ENCODE measurements at places on chromosomes 5 and 9.

DNA sequence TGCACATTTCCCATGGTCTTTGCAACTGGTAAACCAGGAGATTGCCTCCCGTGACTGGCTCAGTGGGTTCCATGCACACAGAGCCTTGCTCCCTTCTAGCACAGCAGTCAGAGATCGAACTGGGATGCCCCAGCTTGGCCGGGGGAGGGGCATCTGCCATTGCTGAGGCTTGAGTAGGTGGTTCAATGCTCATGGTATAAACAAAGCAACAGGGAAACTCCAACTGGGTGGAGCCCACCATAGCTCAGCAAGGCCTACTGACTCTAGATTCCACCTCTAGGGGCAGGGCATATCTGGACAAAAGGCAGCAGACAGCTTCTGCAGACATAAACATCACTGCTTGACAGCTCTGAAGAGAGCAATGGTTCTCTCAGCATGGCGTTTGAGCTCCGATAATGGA, 67.0 kb upstream of the PPP1R2B start:
- DNase-seq: no peak

DNA sequence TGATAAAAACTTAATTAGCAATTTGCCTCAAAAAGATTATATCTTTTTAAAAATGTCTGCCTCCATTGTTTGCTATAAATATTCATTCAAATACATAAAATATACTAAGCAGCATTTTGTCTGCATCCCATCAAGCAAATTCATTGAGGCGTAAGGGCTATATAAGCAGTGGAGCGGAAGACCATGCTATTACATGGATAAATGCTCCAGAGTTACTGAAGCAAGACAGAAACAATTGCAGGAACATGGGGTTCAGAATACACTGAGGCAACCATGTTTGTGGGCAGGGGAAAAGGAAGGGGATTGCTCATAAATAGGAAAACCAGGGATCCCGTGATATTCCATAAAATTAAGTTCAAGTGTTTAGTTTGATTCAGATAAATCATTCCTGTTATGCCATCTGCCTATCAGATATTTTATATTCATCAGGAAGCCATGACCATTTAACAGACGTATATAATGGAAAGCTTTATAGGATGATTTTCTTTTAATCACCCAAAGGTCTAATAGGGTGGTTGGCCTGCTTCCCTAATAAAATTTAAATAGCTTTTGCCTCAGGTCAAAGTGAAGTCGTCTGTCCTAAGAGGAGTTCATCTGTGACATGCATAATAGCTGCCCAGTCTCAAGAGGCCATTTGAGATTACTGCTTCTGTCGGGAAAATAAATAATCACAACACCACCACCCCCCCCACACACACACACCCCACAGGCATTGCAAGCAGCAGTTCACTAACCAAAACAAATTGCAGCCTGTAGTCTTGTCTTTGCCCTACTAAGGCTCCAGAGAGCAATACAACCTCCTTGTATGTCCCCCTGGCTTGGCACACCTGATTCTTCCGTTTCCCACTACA, 105.2 kb downstream of the RASEF start:
- DNase-seq: no peak

- DNase-seq: no peak
These were observed 1.6 kb upstream of the PCAT7 start for GRCh38 chr9:94553029-94553938.

DNA sequence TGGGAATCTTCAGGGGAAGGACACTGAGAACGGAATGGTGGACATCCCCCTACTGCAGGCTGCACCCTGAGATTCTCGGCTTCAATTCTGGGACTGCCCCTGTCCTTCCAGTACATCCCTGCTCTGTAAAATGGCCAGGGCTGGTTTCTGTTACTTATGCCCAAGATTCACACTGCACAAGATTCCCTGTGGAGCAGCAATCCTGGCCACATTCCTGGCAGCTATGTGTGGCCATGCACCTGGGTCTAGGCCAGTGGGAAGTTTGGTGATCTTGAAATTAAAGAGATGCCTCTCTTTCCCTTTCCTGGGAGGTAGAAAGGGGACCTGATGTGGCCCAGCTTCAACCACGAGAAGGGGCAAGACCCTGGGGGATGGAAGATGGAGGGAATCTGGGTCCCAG, 27.6 kb downstream of the WHRN start:
- DNase-seq: no peak

- DNase-seq: no peak
These were observed 37.8 kb upstream of the NPR3 start for GRCh38 chr5:32673272-32673671.

Data from activated CD8-positive, alpha-beta memory T cell treated with anti-CD3 and anti-CD28 coated beads for 4 hours (primary cell).